Activated naive CD4-positive, alpha-beta T cell treated with anti-CD3 and anti-CD28 coated beads, Interleukin-2, amount 10 ng/mL, durations not matched to agents 5 hours and 36 hours (primary cell): ENCODE measurements at places on chromosomes 13 and 19. TPM values are rescaled to one million over a fixed set of nuclear protein-coding genes. Genes with fewer than 3 reads are reported as not detected.

Gene UFM1
- total RNA-seq: 40.3 TPM

Gene SOX1
- total RNA-seq: not detected

Gene PRDX2
- total RNA-seq: 256 TPM

Gene SLITRK5
- not detected for total RNA-seq

Gene OR10H1
- not detected for total RNA-seq

Gene IGFL2
- total RNA-seq: not detected

Gene QPCTL
- total RNA-seq: 6.7 TPM

Gene CLEC17A
- not detected for total RNA-seq

Gene FFAR3
- not detected for total RNA-seq

Gene TMEM259
- 174 TPM for total RNA-seq

Gene TEAD2
- total RNA-seq: not detected

Gene CATSPERD
- total RNA-seq: not detected

Gene KCNN1
- not detected for total RNA-seq

Gene CAPNS1
- 423 TPM for total RNA-seq

Gene FARP1
- 1.2 TPM for total RNA-seq
